ENCODE measurements at places on chromosomes 3 and 15. TPM values are rescaled to one million over a fixed set of nuclear protein-coding genes. Genes with fewer than 3 reads are reported as not detected.

PLXND1 gene
- total RNA-seq, result 49.9 TPM

DNA sequence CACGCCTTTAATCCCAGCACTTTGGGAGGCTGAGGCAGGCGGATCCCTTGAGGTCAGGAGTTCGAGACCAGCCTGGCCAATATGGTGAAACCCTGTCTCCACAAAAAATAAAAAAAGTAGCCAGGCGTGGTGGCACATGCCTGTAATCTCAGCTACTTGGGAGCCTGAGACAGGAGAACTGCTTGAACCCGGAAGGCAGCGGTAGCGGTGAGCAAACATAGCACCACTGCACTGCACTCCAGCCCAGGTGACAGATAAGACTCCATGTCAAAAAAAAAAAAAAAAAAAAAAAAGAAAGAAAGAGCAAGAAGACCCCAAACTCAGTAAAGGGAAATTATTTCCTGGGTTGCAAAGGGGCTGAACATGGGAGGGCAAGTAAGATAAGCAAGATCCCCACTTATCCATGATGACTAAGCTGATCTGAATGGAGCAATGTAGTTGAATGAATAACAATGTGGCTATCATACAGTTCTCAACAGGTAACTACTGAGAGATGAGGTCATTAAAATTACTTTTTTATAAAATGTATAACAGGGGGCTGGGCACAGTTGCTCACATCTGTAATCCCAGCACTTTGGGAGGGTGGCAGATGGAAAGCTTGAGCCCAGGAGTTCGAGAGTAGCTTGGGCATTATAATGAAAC, 46.0 kb downstream of the RBM15B start:
- no peak overlapping the region for H3K4me3 ChIP-seq
- H3K27ac ChIP-seq, result no peak overlapping the region
- H3K36me3 ChIP-seq, result peaks cover 83% of the 10 kb centered on the region
- no peaks in the 10 kb centered on the region for H3K27me3 ChIP-seq

GRCh38 chr3:101533603-101533968, 20.6 kb upstream of the SENP7 start:
- no peak for DNase-seq
- no peaks in the 10 kb centered on the region for H3K36me3 ChIP-seq
- H3K4me1 ChIP-seq, result peaks cover 2% of the 10 kb centered on the region
- no peaks in the 10 kb centered on the region for H3K27me3 ChIP-seq

DNA sequence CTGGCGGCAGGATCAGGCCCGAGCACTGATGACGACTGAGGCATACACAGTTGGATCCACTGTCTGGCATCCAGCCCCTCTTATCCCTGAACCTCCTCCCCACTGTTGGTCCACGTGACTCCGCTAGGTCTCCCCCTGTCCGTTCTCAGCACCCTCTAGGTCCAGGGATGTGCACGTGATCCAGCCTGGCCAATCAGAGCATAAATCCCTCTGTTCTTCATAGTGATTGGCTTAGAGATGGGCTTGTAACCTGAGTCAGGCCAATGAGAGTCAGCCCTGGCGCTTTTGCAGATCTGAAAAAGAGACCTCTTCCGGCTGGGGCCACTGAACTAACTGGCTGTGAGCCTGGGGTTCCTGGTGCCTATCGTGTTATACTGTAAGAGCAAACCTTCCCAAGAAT, 20.5 kb upstream of the IQSEC1 start:
- DNase-seq, result no peak
- no peaks in the 10 kb centered on the region for H3K4me1 ChIP-seq
- no peak overlapping the region for H3K4me3 ChIP-seq
- H3K36me3 ChIP-seq, result no peaks in the 10 kb centered on the region
- H3K27ac ChIP-seq, result no peak overlapping the region

DNA sequence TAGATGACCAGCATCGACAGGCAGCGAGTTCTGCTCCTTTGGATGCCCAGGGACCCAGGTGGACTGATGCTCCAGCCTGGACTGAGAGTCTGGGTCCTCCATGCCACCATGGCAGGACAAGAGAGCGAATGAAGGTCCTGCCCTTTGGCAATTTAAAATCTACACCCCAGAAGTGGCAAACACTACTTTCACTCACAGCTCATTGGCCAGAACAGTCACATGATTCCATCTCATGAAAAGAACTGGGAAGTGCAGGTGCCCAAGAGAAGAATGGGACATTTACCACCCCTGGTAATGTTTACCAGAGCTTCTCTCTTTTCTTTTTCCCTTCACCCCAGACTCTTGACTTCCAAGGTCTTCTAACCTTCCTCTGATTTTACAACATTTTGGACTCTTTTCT, 87.8 kb upstream of the SLCO3A1 start:
- H3K27ac ChIP-seq, result no peak overlapping the region
- no peak for DNase-seq
- no peak overlapping the region for H3K4me3 ChIP-seq

All from psoas muscle (tissue), 8 donors.